ENCODE measurements at places on chromosomes 2 and 18.
A peak's percentile ranks its signal among the peaks of the same experiment; 100 is the strongest.

DNA sequence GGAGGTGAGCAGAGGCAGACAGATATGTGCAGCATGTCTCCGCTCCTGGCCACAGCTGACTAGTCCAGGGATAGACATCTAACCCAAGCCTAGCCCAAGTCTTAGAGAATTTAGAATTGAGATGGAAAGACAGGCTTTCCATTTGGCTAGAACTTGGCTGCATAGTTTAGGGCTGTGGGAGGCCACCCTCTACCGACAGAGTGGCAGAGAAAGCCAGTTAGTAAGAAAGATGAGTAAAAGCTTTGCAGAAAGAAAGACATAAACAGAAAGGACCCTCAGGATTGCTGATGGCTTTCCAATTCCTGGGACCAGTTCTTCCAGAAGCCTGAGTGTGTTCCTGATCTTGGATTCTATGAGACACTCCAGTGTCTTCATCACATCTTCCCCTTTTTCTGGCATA lies 62.1 kb downstream of the DYM start:
- no peak for ATAC-seq

- ATAC-seq: no peak
Observed at GRCh38 chr2:232798187-232798586, 21.8 kb upstream of the KCNJ13 start.

- ATAC-seq: peak; percentile 58
Observed at GRCh38 chr2:107932488-107932887, 53.8 kb upstream of the SLC5A7 start.

DNA sequence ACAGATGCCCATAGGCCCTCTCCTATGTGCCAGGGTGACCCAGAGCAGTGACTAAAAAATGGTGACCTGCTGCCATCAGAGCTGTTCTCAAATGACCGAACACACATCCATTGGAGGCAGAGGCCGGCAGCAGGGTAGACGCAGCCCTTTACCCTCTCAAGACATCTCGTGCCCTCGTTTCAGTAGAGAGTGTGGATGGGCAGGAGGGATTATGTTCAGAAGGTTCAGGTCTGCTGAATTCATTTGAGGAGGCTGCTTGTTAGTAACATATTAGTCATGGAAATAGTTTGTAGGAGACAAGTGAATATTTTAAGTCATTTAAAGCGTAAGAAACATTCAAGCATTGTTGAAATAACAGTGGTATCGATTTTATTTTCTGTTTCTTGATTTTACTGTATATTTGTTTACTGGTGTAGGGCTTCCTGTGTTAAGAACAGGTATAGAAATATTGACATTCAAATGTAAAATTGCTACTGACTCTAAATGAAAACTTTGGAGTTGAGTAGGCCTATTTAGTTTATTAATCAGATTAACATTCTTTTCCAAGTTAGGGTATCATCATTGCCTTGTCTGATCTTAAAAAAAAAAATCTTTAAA lies 82.6 kb downstream of the ZNF532 start:
- ATAC-seq: no peak

DNA sequence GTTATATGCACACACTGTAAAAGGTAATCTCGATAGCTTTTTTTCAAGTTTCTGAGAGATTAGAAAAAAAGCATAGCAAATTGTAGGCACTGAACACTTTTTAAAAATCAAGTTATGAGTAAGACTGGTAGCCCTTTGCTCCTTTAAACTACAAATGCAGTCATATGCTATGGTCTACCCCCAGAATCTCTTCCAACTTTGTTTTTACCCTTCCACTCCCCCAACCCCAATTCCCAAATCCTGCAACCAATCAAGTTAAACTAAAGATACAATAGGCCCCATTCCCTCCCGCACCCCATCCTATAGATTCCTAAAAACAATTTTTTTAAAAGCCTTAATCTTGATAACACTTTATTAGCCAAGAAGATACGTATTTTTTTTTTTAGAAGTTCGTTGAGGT lies 752 bp upstream of the BAZ2B start:
- ATAC-seq: no peak

GRCh38 chr2:49490710-49491109 lies 336.4 kb upstream of the FSHR start:
- ATAC-seq: no peak

- peak; percentile 64 for ATAC-seq
Observed at GRCh38 chr18:10140461-10141282, 226.9 kb downstream of the VAPA start.

DNA sequence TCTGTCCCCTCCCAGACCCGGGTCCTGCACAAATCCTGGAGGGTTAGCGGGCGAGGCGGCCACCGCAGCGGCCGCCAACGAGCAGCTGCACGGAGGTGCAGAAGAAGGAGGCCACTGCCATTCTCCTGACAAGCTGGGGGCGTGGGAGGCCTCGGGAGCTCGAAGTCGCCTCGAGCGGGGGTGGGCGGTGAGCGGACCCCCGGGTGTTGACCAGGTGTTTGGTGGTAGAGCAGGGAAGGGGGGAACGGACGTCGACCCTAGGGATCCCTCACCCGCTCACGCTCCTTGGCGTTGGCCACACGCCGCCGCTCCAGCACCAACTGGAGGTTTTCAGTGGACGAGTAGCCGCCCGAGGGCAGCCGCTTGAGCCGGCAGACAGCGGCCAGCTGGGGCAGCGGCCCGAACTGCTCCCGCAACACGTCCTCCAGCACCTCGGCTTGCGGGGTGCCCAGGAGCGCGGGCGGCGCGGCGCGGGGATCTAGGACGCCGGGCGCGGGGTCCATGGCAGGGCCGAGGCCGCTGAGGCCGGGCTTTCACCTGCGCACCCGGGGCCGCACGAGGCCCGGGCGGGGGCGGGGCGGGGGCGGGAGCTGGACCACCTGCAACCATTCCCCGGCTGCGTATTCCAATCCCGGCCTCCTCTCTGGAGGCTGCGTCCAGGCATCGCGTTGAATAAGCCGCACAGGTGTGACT lies at the start of gene FIGLA:
Gene FIGLA (minus strand): TSS at position 508 of the 693 bp plus-strand sequence. CDS start 5 bp downstream, at position 503.
- peak; percentile 55 for ATAC-seq

- ATAC-seq: no peak
Observed at GRCh38 chr18:68847219-68847837, 49.4 kb downstream of the CCDC102B start.

DNA sequence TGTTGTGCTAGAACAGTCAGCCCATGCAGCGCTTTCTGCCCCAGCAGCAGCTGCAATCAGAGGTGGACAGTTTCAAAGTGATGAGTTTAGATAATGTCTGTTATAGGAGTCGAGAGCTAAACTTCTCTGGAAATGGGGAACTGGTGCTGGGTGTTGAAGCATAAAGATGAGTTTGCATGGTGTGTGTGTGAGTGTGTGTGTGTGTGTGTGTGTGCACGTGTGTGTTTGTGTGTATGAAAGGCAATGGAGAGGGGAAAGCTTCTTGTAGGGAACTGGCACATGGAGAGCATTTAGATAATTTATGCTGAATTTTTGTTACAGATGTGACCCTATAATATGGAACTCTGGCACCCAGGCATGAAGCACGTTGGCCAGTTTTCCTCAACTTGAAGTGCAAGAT lies 22.7 kb downstream of the ICOS start:
- no peak for ATAC-seq

GRCh38 chr2:62461707-62462106 lies 44.3 kb downstream of the TMEM17 start:
- no peak for ATAC-seq

DNA sequence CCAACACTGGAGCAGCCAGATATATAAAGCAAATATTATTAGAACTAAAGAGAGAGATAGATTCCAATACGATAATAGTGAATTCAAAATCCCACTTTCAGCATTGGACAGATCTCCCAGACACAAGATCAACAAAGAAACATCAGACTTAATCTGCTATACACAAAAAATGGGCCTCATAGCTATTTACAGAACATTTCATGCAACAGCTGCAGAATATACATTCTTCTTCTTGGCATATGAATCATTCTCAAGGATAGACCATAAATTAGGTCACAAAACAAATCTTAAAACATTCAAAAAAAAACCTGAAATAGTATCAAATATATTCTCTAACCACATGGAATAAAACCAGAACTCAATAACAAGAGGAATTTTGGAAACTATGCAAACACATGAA lies 23.8 kb upstream of the BAZ2B start:
- no peak for ATAC-seq

- no peak for ATAC-seq
Observed at GRCh38 chr18:74480149-74480651, 16.0 kb upstream of the CNDP2 start.

DNA sequence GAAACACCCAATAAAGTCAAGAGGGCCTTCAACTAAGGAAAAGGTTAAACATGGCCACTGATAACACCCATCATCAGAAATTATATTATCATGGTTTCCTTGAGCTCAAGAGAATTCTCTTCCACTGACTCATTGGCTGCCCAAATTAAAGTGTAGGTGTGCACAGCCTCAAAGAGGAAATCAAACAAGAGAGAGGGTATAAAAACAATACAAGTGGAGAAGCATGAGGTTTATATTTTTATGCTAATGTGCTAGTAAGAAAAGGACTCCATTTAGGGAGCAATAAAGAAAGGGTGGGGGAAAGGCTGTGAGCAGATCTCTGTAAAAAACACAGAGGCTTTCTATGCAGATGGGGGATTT lies 168.8 kb upstream of the VRK2 start:
- ATAC-seq: no peak

GRCh38 chr18:22213333-22213973 lies 44.1 kb downstream of the GATA6 start:
- ATAC-seq: no peak

- ATAC-seq: no peak
Observed at GRCh38 chr2:69061525-69061924, 48.5 kb downstream of the ANTXR1 start.

DNA sequence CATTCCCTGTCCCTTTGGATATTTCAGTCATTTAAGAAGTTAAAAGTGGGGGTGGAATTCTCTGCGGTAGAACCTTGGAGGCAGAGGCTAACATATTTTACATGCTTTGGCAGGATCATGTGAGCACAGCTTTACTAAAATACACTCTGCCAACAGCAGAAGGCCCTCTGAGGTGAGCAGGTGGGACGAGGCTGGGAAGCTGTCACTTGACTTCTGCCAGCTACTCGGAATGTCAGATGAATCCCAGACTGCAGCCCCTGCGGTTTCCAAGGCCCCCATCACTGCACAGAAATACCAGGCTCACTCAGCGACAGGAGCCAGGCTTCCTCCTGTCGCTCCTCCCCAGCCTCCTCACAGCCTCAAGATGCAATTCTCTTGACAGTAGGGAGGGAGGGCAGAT lies 220.9 kb upstream of the REV1 start:
- no peak for ATAC-seq

DNA sequence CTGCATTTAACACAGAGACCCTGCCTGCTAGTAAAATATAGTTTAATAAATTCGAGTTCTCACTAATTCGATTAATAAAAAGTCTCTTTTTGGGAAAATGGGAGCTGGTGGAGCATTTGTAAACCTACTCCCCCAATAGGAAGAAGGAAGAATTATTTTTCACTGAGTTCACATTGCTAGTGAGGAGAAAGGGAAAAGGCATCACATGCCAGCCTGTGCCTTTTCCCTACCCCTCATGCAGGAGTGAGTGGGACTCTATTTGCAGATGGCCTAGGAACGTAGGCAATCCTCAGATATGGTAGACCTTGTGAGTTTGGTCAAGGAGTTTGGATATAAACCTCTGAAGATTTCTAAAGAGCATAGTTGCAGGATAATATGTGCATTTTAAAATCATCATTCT lies 218.4 kb upstream of the TRIB2 start:
- no peak for ATAC-seq

DNA sequence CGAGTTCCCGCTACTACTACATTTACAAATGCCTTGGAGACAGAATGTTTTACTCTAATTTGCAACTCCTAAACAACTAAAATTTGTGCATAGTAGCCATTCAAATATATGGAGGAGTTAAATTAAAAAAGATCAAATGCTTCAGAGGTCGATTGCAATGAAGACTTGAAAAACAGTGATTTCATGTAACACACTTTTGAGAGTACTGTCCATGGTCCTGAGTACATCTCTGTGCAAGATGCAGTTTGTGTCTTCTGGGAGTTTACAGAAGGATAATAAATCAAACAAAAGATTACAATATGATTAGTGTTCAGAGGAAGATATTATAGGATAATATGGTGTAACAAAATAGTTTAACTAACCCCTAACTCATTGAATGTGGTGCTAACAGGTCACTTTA lies 894.7 kb downstream of the TMEM182 start:
- ATAC-seq: no peak

DNA sequence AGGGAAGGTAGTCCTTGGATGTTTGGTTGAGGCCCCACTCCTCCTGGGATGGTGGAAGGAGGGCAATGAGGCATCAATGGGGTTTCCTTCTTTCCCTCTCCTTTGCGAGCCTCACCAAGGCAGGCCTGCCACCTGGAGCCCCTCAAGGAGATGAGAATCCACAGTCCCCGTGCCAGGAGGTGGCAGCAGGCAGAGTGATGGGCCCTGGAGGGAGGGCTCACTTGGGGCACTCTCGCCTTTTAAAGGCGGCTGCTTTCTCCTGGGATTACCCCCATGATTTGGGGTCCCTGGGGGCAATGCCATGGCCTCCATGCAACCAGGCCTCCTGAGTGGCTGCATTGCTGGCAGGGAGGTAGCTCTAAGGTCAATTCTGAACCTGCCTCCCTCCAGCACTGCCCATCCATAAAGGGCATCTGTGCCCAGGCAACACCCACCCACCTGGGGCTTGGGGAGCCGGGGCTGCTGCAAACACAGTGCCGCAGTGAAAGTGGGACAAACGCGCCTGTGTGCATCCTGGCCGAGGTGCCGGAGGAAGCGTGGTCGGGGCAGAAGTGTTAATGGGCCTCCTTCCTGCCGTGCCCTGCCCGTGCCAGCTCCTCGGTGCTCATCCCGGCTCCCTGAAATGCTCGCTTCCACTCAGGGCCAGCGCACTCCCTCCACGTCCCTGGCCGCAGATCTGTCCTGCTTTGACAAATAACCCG lies 55.9 kb downstream of the ZFP36L2 start:
- ATAC-seq: no peak

- peak; percentile 74 for ATAC-seq
Observed at GRCh38 chr2:152594022-152594766, 123.1 kb downstream of the PRPF40A start.

- peak; percentile 42 for ATAC-seq
Observed at GRCh38 chr2:42930025-42930581, 137.7 kb upstream of the HAAO start.

DNA sequence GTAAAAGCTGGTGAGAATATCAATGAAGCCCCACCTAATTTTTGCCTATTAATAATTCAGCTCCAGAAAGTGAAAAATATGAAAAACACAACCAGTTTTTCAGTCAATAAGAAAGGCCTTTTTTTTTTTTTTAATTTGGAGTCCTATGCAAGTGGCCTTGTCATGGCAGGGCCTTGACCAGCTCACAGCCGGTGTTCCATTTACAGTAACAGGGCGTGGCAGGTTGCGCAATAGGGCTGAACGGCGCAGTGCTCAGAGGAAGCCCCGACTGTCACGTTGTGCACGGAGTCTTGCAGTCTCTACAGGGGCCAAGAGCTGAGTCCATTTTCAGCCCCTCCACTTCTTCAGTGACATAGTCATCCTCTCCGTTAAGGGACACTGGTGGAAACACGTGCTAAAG lies 184.1 kb upstream of the FN1 start:
- peak; percentile 35 for ATAC-seq

- peak; percentile 51 for ATAC-seq
Observed at GRCh38 chr2:2527148-2527547, 196.1 kb upstream of the MYT1L start.

- ATAC-seq: peak; percentile 67
Observed at GRCh38 chr2:128756365-128756717, 437.7 kb upstream of the HS6ST1 start.

- peak; percentile 1 for ATAC-seq
Observed at GRCh38 chr18:51196118-51196810, 1.2 kb downstream of the MEX3C start.

GRCh38 chr18:74204526-74205152 lies 56.3 kb downstream of the TIMM21 start:
- ATAC-seq: no peak

GRCh38 chr18:24160086-24160485 lies 21.2 kb downstream of the CABYR start:
- no peak for ATAC-seq

GRCh38 chr18:49073437-49073836 lies 122.7 kb upstream of the SMAD7 start:
- ATAC-seq: no peak

All from motor neuron (in vitro differentiated cells).